Occipital lobe (tissue), 3 donors: ENCODE measurements at places on chromosomes 6 and 20.

DNA sequence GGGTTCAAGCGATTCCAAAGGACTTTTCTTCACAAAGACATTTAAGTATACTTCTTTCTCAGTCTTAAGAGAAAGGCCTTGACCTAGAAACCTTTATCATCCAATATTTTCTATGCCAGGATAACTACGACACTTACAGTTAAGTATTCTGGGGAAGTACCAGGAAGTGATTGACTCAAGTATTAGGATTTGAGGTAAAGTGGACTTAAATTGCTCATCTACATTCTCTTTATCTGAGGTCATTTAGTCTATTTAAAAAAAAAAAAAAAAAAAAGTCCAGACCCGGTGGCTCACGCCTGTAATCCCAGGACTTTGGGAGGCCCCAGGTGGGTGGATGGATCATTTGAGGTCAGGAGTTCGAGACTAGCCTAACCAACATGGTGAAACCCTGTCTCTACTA lies 114.7 kb downstream of the ZFAND3 start:
- no peak for DNase-seq

GRCh38 chr6:168061269-168062210 lies 17.5 kb downstream of the FRMD1 start:
- no peak for DNase-seq

DNA sequence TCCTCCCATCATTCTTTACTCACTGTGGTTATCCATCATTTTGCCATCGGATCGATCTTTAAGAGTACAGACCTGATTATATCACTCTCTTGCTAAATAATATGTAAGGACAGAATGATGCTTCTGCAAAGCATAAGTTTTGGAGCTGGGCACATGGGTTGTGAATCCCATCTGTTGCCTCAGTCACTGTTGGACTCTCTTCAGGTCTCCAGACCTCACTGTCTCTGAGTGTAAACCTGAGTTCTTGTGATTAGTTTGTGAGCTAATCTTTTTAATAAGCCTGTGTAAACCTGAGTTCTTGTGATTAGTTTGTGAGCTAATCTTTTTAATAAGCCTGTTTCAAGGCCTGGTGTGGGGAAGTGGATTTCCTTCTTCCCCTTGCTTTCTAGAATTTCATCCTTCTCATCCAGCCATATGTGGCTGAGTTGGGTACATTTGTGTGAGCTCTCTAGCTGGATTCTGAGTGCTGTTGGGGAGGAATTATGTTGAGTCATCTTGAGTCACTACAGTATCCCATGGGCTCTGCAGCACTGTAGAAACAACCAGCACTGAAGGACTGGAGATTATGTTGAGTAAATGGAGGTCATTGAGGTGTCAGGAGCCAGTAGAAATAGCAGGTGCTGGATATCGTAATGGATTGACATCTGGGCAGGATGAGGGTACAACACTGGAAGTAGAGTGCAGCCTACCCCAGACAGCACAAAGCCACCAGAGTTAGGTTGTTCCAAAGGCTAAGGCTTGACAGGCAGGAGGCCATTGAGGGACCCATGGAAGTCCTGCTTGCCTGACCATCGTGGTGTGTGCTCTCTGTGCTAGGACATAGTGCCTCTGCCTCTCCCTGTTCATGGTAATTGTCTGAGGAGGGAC lies 52.4 kb downstream of the SCAND1 start:
- DNase-seq = no peak

DNA sequence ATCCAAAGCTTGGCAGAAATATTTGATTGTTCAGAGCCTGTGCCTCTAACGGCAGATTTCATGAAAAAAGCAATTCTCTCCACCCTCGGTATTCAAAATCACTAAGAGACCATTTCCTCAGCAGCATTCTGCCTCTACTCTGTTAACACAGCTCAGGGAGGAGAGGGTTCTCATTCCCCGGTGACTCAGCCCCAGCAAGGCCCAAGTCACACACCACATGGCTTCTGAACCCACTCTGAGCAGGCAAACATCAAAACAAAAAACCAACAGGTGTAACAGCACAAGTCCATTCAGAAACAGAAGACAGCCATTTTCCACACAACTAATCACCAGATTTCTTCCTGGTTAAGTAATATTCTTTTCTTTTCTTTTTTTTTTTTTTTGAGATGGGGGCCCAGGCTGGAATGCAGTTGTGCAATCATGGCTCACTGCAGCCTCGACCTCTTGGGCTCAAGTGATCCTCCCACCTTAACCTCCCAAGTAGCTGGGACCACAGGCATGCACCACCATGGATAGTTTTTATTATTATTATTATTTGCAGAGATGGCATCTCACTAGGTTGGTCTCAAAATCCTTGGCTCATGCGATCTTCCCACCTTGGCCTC lies 55.4 kb downstream of the GFOD1 start:
- no peak for DNase-seq

- DNase-seq = no peak
Measured at GRCh38 chr6:158262755-158263154, 49.5 kb upstream of the TULP4 start.

DNA sequence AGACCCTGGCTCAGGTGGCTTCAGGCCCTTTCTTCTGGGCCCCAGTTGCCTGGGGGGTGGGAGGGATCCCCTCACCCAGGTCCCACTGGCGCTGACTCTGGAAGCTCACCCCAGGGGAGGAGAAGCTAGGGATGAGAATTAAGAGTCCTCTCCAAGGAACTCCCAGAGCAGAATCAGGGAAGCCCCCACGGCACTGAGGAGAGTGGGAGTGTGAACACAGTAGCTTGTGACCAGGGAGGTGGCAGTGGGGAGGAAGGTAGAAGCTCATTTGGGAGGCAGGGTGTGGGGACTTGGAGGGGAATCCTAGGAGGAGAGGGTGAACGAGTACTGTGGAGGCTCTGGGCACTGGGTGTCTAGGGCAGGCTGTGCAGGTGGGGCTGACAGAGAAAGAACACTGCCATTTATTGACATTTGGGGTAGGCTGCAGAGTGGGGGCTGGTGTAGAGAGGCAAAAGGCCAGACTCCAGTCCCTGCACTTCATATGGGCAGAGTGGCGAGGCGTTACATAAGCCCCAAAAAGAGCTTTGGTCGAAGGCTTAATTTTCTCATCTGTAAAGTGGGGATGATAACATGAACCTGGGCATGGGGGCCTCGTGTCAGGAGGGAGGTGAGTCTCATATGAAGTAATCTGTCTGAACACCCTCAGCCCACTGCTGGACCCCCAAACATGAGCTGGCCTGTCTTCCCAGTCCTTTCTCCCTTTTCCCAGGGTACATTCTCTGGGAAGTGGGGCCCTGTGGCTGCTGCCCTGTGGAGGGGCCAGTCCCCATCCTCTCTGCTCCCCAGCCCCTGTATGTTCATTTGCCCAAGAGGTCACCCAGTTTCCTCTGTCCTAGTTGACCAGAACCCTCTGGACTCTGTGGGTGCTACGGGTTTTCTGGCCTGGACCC lies 80.5 kb downstream of the VEGFA start:
- DNase-seq = no peak

- no peak for DNase-seq
Measured at GRCh38 chr6:21707524-21708319, 114.2 kb downstream of the SOX4 start.

DNA sequence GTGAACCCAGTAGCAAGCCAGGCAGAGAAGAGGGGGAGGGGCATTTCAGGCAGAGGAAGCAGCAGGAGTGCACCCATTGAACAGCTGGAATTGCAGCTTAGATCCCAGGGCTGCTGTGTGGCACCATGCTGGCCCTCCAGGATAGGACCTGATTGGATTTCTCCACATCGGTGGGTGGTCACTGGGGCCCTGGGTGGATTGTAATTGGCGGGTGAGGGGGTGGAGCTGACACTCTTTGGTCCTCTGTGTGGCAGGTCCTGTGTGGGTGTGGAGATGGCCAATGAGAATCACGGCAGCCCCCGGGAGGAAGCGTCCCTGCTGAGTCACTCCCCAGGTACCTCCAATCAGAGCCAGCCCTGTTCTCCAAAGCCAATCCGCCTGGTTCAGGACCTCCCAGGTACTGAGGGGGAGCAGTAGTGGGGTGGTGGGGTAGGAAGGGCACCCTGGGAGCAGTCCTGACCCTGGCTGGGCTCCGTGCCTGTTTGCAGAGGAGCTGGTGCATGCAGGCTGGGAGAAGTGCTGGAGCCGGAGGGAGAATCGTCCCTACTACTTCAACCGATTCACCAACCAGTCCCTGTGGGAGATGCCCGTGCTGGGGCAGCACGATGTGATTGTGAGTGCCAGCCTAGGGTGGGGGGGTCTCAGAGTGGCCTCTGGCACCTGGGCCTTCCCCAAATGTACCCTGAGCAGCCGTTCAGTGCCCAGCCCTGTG lies 4.4 kb downstream of the PCIF1 start:
- no peak for DNase-seq

DNA sequence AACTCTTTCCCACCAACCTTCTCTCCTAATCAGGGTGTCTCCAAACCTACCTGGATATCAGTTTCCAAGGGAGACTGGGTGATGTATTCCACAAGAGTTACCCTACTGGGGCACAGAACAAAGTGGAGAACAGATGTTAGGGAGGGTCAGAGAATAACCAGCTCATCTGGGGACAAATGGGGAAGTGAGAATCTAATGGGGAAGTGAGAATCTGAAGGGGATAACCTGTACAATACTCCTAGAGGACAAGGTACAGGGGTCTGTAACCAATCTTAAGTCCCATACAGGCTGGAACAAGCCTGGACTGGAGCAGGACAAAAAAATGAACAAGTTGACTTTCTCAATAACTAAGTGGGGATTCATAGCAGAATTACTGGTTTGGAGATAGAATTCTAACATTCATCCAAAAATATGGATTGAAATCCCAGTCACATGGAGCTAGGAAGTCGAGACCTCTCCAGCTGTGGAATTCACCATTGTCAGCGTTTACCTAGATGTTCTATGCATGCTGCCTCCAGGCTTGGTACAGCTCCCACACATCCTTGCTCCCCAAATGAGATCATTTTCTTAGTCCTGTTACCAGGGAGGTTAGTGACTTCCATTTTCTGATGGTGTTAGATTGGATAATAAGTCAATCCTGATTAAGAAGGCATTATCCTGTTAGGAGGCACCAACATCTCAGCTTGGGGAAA lies 214.8 kb upstream of the MOCS1 start:
- no peak for DNase-seq

- DNase-seq = no peak
Measured at GRCh38 chr6:67880939-67881705, 754.0 kb upstream of the ADGRB3 start.

GRCh38 chr20:35515341-35515740 lies 14.1 kb downstream of the C20orf173 start:
- no peak for DNase-seq
